Activated CD4-positive, alpha-beta memory T cell treated with anti-CD3 and anti-CD28 coated beads, Interleukin-2, amount 10 ng/mL, durations not matched to agents 7 days and 5 days (primary cell): ENCODE measurements at places on chromosomes 1 and 21.

- DNase-seq: no peak
These were observed 666.9 kb downstream of the KCNT2 start for GRCh38 chr1:195941314-195941713.

GRCh38 chr1:104973516-104973915, 1223.8 kb downstream of the AMY1C start:
- no peak for DNase-seq

GRCh38 chr1:87334351-87335174, 5.9 kb downstream of the LMO4 start:
- DNase-seq: no peak

- peak; percentile 38 for DNase-seq
These were observed 107.8 kb upstream of the TARDBP start for GRCh38 chr1:10904396-10905358.

- no peak for DNase-seq
These were observed 8.8 kb downstream of the IFNGR2 start for GRCh38 chr21:33411949-33412430.

GRCh38 chr1:234216116-234216703, 157.0 kb upstream of the COA6 start:
- DNase-seq: no peak

DNA sequence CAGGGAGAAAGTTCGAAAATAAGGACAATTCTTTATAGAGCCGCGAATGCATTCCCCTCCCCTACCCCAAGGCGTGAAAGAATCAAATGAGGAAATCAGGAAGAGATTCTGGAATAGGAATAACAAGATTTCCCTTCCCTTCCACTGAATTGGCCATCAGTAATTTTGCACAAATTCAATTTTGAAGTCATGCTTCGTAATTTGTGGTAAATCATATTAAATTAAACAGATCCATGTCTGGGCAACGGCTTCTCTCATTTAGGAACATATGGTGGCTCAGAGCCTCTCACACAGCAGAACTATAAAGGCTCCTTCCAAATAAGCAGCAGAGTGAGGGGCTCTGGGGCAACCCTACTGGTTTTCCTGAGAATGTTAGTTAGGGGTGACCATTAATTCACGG, 152.9 kb downstream of the CLIC6 start:
- no peak for DNase-seq

DNA sequence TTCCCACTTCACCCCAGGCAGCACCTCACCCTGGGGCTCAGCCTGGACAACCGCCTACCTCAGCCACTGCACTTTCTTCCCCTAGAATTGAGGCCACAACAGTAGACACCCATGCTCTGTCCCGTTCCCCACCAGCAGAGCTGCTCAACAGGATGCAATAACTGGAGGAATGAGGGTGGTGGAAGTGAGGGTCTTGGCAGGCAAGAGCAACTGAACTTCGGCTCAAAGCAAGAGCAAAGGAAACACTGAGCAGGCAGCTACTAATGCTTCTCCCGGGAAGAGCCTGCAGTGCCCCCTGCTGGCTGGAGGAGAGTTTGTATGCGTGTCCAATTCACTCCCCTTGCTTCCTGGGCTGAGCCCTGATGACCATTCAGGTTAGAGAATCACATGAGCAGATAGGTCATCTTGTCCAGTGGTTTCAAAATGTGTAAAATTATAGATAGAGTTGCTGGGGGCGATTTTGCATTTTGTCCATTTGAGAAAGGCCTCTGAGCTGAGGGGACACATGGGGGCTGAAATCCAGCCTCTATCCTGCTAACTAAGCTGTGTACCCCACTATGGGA, 13.9 kb downstream of the NT5C1A start:
- peak; percentile 72 for DNase-seq

DNA sequence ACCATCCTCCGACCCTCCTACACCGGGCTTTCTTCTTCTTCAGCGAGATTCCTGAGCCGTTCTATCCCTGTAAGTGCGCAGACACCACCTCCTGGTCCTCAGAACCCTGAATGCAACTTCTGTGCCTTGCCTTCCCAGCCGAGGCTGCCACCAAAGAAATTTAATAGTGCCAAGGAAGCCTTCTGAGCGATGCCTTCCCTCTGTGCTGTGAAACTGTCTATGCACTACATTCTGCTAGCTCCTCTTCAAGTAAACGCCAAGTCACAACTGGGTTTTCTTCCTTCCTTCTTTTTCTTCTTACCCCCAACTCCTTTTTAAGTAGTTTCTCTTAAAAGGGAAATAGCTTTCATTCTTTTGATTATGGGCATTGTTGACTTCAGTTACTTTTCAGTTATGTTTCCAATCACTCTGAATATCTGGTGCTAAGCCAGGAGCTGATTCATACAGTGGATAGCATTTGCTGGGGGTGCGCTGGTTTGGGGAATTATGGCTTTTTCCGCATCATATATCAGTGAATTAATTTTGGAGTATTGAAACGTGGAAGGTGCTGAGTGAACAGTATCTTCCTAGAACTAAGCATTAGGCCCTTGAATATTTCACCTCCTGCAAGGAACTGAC, 38.6 kb upstream of the GPR88 start:
- DNase-seq: no peak

- DNase-seq: no peak
These were observed 26.4 kb downstream of the CAPN2 start for GRCh38 chr1:223738465-223739365.
